ENCODE measurements at places on chromosomes 12 and 14. TPM values are rescaled to one million over a fixed set of nuclear protein-coding genes. Genes with fewer than 3 reads are reported as not detected.

GRCh38 chr12:3243376-3244084 lies 166.4 kb downstream of the TSPAN9 start:
- DNase-seq, result no peak

DNA sequence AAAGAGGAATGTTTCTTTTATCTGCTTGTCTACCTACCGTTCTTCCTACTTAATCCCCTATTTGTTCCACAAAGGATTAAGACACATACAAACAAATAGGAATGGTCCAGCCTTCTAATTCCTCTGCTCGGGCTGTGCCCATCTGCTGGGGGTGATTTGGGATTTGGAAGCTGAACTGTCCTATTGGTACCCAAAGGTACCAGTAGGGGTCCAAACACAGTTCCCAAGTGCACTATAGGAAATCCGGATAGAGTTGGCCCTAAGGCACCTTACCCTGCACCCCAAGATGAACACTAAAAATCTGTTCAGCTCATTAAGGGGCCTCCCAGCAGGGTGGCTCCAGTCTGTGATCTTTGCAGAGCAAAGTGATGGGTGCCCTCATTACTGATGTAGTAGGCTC lies 566.9 kb downstream of the NRXN3 start:
- no peak for DNase-seq

GRCh38 chr12:1805441-1806081 lies 14.8 kb upstream of the LRTM2 start:
- DNase-seq, result peak; percentile 36

DNA sequence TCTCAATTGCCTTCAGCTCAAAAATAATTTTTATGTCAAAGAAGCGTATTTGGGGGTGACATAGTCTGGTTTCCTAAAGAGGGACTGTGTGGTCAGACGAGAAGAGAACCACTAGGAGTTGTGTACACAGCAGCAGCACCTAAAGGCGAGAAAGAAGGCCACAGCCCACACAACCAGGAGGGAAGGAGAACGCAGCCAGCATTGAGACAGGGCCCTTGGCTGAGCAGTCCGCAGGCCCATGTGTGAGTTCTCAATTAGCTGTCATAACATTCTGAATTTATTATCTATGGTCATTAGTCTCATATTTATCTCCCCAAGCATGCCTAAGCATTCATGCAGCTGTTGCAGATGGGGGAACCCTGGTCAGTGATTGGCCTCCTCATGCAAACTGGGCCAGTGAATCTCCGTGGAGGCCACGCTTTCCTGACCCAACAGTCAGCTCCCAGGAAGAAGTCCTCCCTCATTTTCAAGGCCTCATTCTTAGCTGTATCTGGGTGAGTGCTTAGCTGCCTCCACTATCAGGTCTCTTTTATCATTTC lies 81.2 kb upstream of the ATF7IP start:
- DNase-seq, result no peak

GRCh38 chr14:94582199-94582750 lies 1.0 kb downstream of the SERPINA5 start:
- DNase-seq, result no peak

DNA sequence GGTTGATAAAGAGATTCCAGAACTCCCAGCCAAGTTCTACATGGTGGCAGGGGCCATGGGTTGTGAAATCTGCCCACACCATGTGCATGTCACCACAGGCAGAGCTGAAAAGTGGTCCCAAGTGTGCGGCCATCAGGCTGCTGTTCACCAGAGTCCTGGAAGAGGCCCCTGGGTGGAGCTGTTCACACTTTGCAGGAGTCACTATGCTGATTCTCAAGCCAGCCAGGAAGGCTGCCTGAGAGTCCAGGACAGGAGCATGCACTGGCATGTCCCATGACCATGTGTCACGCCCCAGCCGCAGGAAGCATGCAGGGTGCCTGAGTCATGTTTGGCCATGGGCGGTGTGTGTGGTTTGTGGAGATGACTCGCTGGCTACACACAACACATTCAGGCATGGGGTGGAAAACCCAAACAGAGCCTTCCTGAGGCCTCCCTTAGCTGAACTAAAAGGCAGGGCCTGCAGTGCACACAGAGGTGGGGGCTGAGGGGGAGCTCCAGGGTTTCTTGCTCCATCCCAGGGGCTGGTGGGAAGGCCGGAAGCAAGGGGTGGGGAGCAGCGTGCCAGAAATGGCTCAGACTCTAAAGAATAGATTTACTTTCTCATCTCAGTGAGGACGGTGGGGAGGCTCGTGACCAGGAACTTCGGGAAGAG lies 19.4 kb downstream of the ABCB9 start:
- peak; percentile 96 for DNase-seq

DNA sequence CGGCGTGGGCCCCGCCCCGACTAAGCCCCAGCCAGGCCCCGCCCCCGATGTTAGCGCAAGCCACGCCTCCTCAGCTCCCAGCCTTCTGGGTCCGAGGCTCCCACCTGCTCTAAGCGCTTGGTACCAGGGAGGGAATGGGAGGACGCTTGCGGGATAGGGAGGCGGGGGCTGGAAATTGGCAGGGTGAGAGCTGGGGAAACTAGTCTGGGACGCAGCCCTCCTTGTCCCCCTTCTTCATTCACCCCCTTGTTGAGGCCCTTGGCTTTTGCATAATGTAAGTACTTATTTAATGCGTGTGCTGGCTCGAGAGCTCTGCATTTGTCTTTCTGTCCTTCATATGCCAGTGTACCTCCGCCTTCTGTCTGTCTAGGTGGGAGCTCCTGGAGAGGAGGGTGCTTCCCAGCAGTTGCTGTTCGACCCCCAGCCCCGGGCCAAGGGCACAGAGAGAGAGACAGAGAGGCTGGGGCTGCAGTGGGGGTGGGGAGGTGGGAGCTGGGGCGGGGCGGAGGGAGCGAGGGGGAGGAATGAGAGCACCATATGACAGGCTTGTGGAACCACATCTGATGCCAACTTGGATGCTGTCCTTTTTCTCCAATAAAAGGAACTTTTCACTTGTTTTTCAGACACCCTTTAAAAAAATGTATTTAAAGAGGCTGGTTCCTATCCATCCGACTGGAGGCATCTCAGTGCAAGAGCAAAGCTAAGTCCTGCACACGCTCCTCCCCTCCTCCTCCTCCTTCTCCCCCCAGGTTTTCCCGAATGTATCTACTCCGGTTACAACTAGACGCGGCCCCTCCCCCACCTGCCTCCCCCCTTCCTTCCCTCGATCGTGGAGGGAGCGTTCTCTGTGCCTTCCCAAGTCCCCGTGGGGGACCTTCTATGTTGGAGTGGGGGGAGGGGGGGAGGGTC lies 25.6 kb upstream of the MAP1LC3B2 start:
- peak; percentile 84 for DNase-seq

- no peak for DNase-seq
These were observed 55.0 kb upstream of the NELL2 start for GRCh38 chr12:44930972-44931600.

DNA sequence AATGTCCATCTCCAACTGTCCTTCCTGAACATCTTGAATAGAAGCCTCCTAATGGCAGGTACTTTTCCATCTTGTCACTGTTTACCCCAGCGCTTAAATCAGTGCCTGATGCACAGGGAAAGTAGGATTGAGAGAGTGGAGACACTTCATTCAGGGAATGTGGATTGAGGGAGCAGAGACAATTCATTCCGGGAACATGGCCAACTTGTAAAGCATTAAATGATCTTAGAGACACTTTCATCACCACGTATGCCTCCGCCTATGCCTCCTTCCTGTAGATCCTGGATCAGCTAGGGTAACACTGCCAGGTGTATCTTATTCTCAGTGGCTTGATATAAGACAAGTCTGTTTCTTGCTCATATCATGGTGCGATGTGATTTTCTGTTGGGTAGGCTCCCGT lies 67.6 kb upstream of the CSRP2 start:
- no peak for DNase-seq

- no peak for DNase-seq
These were observed 754.5 kb downstream of the C12orf50 start for GRCh38 chr12:87274594-87275245.

DNA sequence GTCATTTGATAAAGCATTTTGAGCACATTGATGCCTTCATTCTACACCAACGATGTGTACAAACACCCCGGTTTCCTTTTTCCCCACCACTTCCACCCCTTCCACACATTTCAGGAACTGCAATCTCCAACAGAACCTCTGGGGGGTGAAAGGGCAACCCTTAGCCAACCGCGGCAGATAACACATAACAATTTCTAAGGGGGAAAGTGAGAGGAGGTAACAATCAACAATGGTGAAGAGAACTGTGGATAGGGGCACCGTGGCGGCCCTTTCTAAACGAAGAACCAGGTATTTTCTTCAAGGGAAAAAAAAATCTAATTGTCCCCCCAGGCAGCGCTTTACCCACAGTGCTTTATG lies 1.1 kb downstream of the KITLG start:
- DNase-seq, result no peak

DNA sequence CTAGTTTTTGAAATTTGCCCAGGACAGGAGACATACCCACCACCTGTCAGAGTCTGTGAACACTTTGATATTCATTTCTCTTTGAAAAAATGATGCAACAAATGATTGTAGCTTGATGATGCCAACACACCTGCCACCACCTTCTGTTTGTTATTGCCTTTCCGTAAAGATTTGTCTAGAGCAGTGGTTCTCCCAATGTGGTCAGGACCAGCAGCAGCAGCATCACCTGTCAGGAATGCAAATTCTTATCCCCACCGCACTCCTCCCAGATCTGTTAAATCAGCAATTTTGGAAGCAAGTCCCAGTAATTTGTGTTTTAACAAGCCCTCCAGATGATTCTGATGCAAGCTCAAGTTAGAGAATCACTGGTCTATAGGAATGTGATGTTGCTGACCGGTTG lies 9.9 kb downstream of the CCDC175 start:
- no peak for DNase-seq

DNA sequence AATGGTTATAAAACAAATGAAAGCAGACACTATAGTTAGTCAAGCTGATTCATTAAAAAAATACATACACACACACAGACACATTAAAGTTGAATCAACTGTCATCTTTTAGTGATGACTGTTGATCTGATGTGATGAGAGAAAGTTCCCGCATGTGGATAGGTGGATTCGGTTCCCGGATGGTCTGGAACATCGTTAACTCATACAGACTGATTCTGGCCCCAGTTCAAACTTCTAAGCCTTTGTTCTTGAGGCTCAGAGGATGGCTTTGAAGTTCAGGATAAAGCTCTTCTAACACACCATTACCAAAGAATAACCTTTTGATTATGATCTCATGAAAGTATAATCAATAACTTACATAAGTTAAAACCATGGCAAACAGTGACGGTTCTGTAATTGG lies 27.5 kb downstream of the WIF1 start:
- DNase-seq, result no peak

DNA sequence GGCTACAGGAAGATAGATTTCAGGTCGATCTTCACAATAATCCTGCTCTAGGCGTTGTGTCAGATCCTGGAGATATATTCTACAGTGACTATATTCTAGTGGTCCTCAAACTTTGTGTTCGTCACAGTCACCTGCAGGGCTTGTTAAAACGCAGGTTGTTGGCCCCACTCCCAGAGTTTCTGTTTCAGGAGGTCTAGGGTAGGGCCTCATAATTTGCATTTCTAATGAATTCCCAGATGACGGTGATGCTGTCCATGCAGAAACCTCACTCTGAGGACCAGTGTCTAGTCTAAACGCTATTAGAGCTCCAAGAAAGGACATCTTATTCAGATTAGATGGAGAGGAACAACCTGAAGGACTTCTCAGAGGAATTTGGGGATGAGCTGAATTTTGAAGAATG lies 13.2 kb upstream of the SLC6A13 start:
- no peak for DNase-seq

DNA sequence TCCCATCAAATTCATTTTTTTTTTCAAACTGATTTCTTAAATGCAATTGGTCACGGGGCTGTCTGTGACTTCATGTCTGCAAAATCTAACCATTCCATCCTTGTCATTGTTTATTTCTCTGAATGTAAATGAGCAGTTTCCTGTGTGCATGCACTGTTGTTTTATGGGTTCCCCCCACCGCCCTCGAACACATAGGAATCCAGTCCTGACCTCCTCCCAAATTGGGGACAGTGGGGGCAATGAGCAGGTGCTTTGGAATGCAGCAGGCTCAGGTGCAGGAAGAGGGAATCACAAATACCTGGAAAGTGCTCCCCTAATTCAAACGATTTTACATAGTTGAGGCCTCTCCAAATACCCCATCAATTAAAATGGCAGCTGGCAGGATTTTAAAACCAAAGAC lies 62.6 kb upstream of the ESRRB start:
- DNase-seq, result no peak

- no peak for DNase-seq
These were observed 79.9 kb downstream of the NEDD1 start for GRCh38 chr12:96986883-96987523.

GRCh38 chr12:66800046-66800445 lies 121.2 kb upstream of the GRIP1 start:
- DNase-seq, result no peak

GRCh38 chr12:9649532-9649940 lies 20.0 kb upstream of the CLEC2D start:
- DNase-seq, result no peak

GRCh38 chr12:67649261-67649569 lies 670 bp downstream of the DYRK2 start:
- DNase-seq, result no peak

GRCh38 chr14:20415782-20416206 lies 2.5 kb upstream of the TEP1 start:
- no peak for DNase-seq

DNA sequence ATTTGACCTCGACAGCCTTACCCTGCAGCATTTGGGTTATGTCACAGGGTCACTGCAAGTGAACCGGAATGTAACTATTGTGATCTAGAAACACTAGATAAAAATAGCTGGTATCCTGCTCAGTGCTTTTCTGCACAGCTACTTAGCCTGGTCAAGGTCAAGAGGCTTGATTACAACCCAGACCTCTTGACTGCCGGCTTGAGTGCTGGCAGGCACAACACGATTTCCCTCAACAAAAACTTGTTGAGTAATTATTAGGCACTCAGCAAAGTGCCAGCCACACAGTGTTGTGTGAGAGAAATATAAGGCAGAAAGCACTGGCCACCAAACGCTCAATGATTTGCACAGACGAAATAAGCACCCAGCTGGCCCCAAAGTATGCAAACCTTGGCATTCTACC lies 156.7 kb downstream of the NUAK1 start:
- DNase-seq, result no peak

DNA sequence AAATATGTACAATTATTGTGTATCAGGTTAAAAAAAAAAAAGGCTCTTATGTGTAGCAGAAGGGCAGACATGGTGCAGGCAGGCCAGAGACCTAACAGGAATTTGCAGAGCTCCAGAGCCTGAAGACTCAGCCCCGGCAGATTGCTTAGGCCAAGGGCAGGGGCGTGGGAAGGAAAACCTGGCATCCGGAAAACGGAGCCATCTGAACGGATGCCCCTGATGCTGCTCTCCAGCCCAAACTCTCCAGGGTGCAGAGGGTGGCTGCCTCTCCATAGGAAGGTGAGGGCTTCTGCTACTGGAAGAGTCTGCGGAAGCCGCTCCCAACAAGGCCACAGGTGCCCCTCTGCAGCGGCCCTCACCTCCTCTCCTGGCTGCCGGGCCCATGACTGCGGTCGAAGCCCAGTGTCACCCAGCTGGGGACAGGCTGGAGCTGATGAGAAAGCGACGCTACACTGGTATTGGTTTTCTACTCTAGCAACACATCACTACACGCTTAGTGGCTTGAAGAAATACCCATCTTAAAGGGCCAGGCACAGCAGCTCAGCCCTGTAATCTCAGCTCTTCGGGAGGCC lies 19.4 kb downstream of the ACADS start:
- no peak for DNase-seq

The NKX2-1 gene
- not detected for total RNA-seq

The GPR84 gene
- 1.9 TPM for total RNA-seq

The GYS2 gene
- total RNA-seq, result 0.15 TPM

The SYT1 gene
- 1.8 TPM for total RNA-seq

The RTL1 gene
- total RNA-seq, result not detected
